ENCODE measurements at places on chromosomes 11 and 22. TPM values are rescaled to one million over a fixed set of nuclear protein-coding genes. Genes with fewer than 3 reads are reported as not detected.

TMEM132A gene
- total RNA-seq, result 195 TPM

RASSF10 gene
- 6.0 TPM for total RNA-seq

MLC1 gene
- total RNA-seq, result 3.3 TPM

MYRF gene
- total RNA-seq, result 3.5 TPM

CSF2RB gene
- total RNA-seq, result not detected

OR8G5 gene
- not detected for total RNA-seq

IRF7 gene
- 10.2 TPM for total RNA-seq

NRXN2 gene
- total RNA-seq, result 8.5 TPM

OR4C13 gene
- total RNA-seq, result not detected

FHIP1B gene
- 25.3 TPM for total RNA-seq

MYBPC3 gene
- not detected for total RNA-seq

OR2AT4 gene
- total RNA-seq, result not detected

PKP3 gene
- 0.42 TPM for total RNA-seq

TPBGL gene
- total RNA-seq, result 0.19 TPM

KRTAP5-10 gene
- total RNA-seq, result not detected

OMP gene
- total RNA-seq, result not detected

GRCh38 chr11:57055744-57056143 lies 67.0 kb downstream of the OR5AK2 start:
- no peak overlapping the region for H3K4me3 ChIP-seq
- no peak for DNase-seq
- no peaks in the 10 kb centered on the region for H3K27me3 ChIP-seq
- H3K36me3 ChIP-seq, result no peaks in the 10 kb centered on the region
- H3K27ac ChIP-seq, result peak overlapping the region; percentile 30
- H3K4me1 ChIP-seq, result no peaks in the 10 kb centered on the region

GRCh38 chr11:10496296-10496936 lies 41.4 kb downstream of the AMPD3 start:
- no peak overlapping the region for H3K4me3 ChIP-seq
- no peak for DNase-seq
- peaks cover under 1% of the 10 kb centered on the region for H3K36me3 ChIP-seq
- no peaks in the 10 kb centered on the region for H3K27me3 ChIP-seq

GRCh38 chr22:38177926-38178604 lies 3.6 kb downstream of the PLA2G6 start:
- H3K27ac ChIP-seq, result peak overlapping the region; percentile 22
- no peaks in the 10 kb centered on the region for H3K27me3 ChIP-seq
- H3K36me3 ChIP-seq, result no peaks in the 10 kb centered on the region

GRCh38 chr11:78110351-78110750 lies 29.1 kb downstream of the ALG8 start:
- H3K36me3 ChIP-seq, result peaks cover 12% of the 10 kb centered on the region
- H3K27ac ChIP-seq, result no peak overlapping the region
- DNase-seq, result no peak
- peaks cover 30% of the 10 kb centered on the region for H3K4me1 ChIP-seq

- H3K27ac ChIP-seq, result no peak overlapping the region
- no peak overlapping the region for H3K4me3 ChIP-seq
- no peak for DNase-seq
- peaks cover 22% of the 10 kb centered on the region for H3K4me1 ChIP-seq
- peaks cover 2% of the 10 kb centered on the region for H3K27me3 ChIP-seq
These were observed 112.9 kb downstream of the SLC36A4 start for GRCh38 chr11:93084727-93085505.

DNA sequence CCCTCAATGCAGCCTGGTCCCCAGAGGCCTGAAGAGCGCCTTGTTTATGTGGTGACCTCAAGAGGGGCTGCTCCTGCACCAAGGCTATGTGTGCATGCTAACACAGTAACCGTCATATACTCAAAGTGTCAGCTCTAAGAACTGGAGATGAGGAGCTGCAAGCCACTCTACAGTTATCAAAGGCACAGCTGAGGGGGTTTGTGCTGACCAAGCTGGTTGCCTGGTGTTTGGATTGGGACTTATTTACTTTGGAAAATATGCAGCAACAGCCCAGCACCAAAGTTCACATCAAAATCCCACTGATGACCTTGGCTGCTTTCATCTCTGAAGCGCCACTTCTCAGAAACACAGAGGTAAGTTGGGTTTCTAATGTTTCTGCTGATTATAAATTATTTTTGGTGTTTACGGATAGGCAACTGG lies at the start of gene SERPIND1:
TSS of gene SERPIND1 (plus strand) at position 321 of the 420 bp plus-strand sequence. CDS start 5,200 bp downstream, outside the sequence.
- peaks cover 7% of the 10 kb centered on the region for H3K4me1 ChIP-seq
- H3K27ac ChIP-seq, result no peak within 1 kb of the TSS
- no peaks in the 10 kb centered on the region for H3K36me3 ChIP-seq
- H3K27me3 ChIP-seq, result no peaks in the 10 kb centered on the region
- DNase-seq, result no peak

- H3K27ac ChIP-seq, result peak overlapping the region; percentile 94
- no peak overlapping the region for H3K4me3 ChIP-seq
- no peak for DNase-seq
- no peaks in the 10 kb centered on the region for H3K4me1 ChIP-seq
- no peaks in the 10 kb centered on the region for H3K36me3 ChIP-seq
These were observed 24.5 kb upstream of the RAB1B start for GRCh38 chr11:66243782-66244535.

- H3K27me3 ChIP-seq, result peaks cover 57% of the 10 kb centered on the region
- peak overlapping the region; percentile 75 for H3K4me3 ChIP-seq
- no peaks in the 10 kb centered on the region for H3K36me3 ChIP-seq
- DNase-seq, result peak; percentile 49
- H3K27ac ChIP-seq, result peak overlapping the region; percentile 98
These were observed 12.5 kb upstream of the TCF20 start for GRCh38 chr22:42282943-42283277.

- H3K27me3 ChIP-seq, result peaks cover 20% of the 10 kb centered on the region
- DNase-seq, result no peak
- H3K4me1 ChIP-seq, result peaks cover 25% of the 10 kb centered on the region
- no peaks in the 10 kb centered on the region for H3K36me3 ChIP-seq
- no peak overlapping the region for H3K27ac ChIP-seq
These were observed 933 bp downstream of the ACTN3 start for GRCh38 chr11:66547662-66548009.

GRCh38 chr22:30872285-30873041 lies 96.1 kb downstream of the MORC2 start:
- H3K36me3 ChIP-seq, result no peaks in the 10 kb centered on the region

- no peak for DNase-seq
- H3K4me3 ChIP-seq, result no peak overlapping the region
- H3K36me3 ChIP-seq, result peaks cover 2% of the 10 kb centered on the region
- no peaks in the 10 kb centered on the region for H3K4me1 ChIP-seq
These were observed 44.9 kb upstream of the SLC25A18 start for GRCh38 chr22:17518406-17518805.

GRCh38 chr11:46451759-46452158 lies 60.2 kb upstream of the CHRM4 start:
- H3K4me3 ChIP-seq, result no peak overlapping the region
- no peaks in the 10 kb centered on the region for H3K27me3 ChIP-seq
- no peaks in the 10 kb centered on the region for H3K36me3 ChIP-seq
- H3K27ac ChIP-seq, result no peak overlapping the region
- DNase-seq, result no peak

DNA sequence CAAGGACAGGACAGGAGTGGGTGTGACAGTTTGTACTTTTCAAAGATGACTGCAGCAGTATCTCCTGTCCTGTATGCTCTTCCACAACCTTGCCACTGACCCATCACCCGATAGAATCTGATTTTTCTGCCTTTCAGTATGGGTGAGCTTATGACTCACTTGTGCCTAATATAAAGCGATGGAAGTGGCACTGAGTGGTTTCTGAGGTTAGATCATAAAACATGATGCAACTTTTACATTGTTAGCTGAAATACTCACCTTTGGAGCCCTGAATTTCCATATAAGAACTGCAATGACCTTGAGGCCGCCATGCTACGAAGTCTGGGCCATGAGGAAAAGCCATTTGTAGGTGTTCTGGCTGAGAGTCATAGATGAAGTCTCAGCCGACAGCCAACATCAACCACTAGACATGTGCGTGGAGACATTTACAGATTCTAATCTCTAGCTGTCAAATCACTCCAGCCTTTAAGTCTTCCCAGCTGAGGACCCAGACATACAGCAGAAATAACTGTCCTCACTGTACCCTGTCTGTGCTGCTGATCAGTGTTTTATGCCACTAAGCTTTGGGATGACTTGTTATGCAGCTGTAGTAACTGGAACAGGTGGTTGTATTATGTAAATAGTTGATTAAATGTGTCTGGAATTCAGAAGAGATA lies 105.9 kb upstream of the ARHGAP20 start:
- no peak overlapping the region for H3K27ac ChIP-seq
- no peaks in the 10 kb centered on the region for H3K36me3 ChIP-seq
- H3K27me3 ChIP-seq, result no peaks in the 10 kb centered on the region
- no peak overlapping the region for H3K4me3 ChIP-seq
- no peaks in the 10 kb centered on the region for H3K4me1 ChIP-seq
- DNase-seq, result no peak

GRCh38 chr22:36808721-36809344 lies 8.0 kb downstream of the PVALB start:
- peaks cover 12% of the 10 kb centered on the region for H3K4me1 ChIP-seq
- DNase-seq, result no peak
- H3K36me3 ChIP-seq, result no peaks in the 10 kb centered on the region
- H3K4me3 ChIP-seq, result no peak overlapping the region

- H3K4me3 ChIP-seq, result peak overlapping the region; percentile 73
- H3K27ac ChIP-seq, result no peak overlapping the region
- peaks cover 13% of the 10 kb centered on the region for H3K4me1 ChIP-seq
- H3K27me3 ChIP-seq, result peaks cover 10% of the 10 kb centered on the region
- H3K36me3 ChIP-seq, result no peaks in the 10 kb centered on the region
These were observed 256.5 kb upstream of the CADM1 start for GRCh38 chr11:115760461-115761320.

DNA sequence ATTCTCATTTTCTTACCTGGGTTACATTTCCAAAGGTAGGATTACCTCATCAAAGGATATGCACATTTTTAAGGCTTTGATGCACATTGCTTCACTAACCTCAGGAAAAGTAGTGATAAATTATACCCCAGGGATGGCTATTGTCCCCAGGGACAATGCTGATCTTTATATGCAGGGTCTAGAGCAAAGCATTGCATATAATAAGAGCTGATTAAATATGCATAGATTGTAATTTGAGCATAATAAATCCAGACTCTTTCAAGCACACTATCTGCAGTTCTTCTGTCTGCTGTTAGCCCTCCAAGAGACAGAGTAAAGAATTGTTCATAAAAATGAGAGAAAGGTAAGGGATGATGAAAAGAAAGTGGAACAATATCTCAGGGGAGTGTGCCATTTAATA lies 57.3 kb upstream of the SYT13 start:
- peaks cover 73% of the 10 kb centered on the region for H3K4me1 ChIP-seq
- H3K27ac ChIP-seq, result no peak overlapping the region
- DNase-seq, result no peak
- H3K4me3 ChIP-seq, result no peak overlapping the region
- H3K27me3 ChIP-seq, result no peaks in the 10 kb centered on the region

GRCh38 chr11:132238331-132238866 lies 868.0 kb downstream of the NTM start:
- no peaks in the 10 kb centered on the region for H3K36me3 ChIP-seq
- no peak overlapping the region for H3K4me3 ChIP-seq
- no peak overlapping the region for H3K27ac ChIP-seq
- H3K27me3 ChIP-seq, result peaks cover 3% of the 10 kb centered on the region
- no peak for DNase-seq
- H3K4me1 ChIP-seq, result peaks cover 6% of the 10 kb centered on the region

GRCh38 chr11:2814751-2815150 lies 70.8 kb downstream of the CDKN1C start:
- H3K4me3 ChIP-seq, result no peak overlapping the region
- H3K27me3 ChIP-seq, result no peaks in the 10 kb centered on the region
- peaks cover 22% of the 10 kb centered on the region for H3K4me1 ChIP-seq
- no peak overlapping the region for H3K27ac ChIP-seq
- peaks cover 7% of the 10 kb centered on the region for H3K36me3 ChIP-seq
- no peak for DNase-seq

DNA sequence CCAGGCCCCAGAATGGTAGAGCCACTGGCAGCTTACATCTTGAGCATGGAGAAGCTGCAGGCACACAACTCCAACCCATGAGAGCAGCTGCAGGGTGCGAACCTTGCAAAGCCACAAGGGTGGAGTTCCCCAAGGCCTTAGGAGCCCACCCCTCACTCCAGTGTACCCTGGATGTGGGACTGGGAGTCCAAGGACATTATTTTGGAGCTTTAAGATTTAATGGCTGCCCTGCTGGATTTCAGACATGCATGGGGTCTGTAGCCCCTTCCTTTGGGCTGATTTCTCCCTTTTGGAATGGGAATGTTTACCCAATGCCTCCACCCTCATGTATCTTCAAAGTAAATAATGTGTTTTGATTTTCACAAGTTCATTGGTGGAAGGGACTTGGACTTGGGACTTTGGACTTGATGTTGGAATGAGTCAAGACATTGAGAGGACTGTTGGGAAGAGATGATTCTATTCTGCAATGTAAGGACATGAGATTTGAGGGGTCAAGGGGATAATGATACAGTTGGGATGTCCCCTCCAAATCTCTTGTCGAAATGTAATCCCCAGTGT lies 1.1 kb upstream of the KRTAP5-7 start:
- no peak for DNase-seq
- no peaks in the 10 kb centered on the region for H3K4me1 ChIP-seq
- H3K36me3 ChIP-seq, result peaks cover 4% of the 10 kb centered on the region
- H3K4me3 ChIP-seq, result no peak overlapping the region

GRCh38 chr22:46995501-46996360 lies 233.3 kb downstream of the TBC1D22A start:
- peaks cover 5% of the 10 kb centered on the region for H3K4me1 ChIP-seq
- no peaks in the 10 kb centered on the region for H3K27me3 ChIP-seq
- DNase-seq, result no peak
- H3K27ac ChIP-seq, result no peak overlapping the region
- no peak overlapping the region for H3K4me3 ChIP-seq
- H3K36me3 ChIP-seq, result peaks cover 1% of the 10 kb centered on the region

DNA sequence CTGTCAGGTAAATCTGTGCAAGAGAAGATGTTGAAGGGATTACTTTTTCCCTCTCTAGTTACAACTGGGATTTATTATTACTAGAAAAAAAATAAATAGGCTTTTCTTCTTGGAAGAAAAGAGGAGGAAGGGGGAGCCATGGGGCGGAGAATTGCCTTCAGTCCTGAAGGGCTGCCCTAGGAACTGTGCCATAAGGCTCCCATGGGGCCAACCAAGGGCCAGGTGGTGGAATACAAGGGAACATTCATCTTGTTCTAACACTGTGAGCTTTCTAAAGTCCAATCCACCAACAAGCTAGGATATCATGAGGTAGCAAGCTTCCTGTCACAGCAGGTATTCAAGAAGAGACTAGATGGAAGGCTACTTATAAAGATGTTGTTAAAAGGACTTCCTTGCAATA lies 24.8 kb upstream of the NRIP3 start:
- H3K27me3 ChIP-seq, result no peaks in the 10 kb centered on the region
- no peaks in the 10 kb centered on the region for H3K4me1 ChIP-seq

GRCh38 chr22:19621373-19622060 lies 92.8 kb upstream of the SEPTIN5 start:
- DNase-seq, result no peak
- H3K36me3 ChIP-seq, result no peaks in the 10 kb centered on the region
- H3K4me1 ChIP-seq, result peaks cover 3% of the 10 kb centered on the region

- no peak for DNase-seq
- H3K4me3 ChIP-seq, result no peak overlapping the region
- H3K36me3 ChIP-seq, result no peaks in the 10 kb centered on the region
These were observed 7.7 kb downstream of the LIPT2 start for GRCh38 chr11:74485868-74486267.

Measured in neural crest cell (in vitro differentiated cells).